ENCODE measurements at places on chromosomes 13 and 19.

DNA sequence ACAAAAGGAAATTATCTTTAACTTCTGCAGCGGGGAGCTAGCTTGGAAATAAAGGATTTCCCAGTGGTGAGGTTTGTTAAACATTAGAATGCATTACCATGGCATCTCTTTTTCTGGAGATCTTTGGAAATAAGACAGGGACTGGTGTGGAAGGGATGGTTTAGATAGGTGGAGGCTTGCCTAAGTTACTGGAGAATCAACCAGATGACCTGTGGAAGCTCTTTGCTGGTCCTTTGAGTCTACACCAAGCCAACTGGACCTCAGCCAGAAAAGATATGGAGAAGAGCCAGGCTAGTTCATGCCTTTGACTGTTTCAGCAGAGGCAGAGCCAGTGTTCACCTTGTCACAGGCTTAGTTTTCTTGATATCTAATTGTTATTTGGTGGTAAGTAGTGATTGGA lies 134.7 kb downstream of the KCNRG start:
- no peak for DNase-seq

DNA sequence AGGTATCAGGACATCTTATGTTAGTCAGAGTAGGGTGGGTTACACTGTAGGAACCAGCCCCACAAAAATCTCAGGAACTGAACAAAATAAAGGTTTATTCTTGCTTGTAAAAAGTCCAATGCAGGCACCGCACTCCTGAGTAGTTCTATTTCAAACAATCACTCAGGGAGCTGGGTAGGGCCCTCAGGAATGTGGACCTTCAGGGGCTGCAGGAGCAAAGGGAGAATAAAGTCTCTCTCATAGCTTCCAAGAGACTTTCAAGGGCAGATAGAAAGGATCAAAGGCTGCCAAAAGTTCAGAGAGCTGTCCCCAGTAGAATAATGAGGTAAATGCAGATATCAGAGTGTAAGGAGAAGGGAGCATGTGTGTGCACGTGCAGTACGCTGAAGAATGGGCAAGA lies 49.4 kb downstream of the RUBCNL start:
- no peak for DNase-seq

GRCh38 chr13:97385854-97386253 lies 48.1 kb upstream of the RAP2A start:
- DNase-seq, result no peak

DNA sequence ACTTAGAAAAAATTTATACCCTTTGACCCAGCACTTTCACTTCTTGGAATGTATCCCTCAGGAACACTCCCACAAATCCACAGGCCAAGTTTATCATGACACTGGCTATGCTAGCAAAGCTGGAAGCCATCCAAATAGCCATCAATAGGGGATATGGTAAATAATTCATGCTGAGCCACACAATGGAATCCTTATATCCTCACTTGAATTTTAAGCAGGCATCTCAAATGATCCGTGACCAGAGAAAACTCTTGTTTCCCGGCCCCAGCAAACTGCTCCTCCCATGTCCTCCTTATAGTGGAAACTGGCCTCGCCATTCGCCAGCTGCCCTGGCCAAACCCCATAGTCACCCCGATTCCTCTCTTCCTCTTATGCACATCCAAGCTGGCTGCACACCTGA lies 37.6 kb downstream of the GRIK5 start:
- no peak for DNase-seq

GRCh38 chr13:39767791-39768517 lies 112.5 kb downstream of the COG6 start:
- no peak for DNase-seq

DNA sequence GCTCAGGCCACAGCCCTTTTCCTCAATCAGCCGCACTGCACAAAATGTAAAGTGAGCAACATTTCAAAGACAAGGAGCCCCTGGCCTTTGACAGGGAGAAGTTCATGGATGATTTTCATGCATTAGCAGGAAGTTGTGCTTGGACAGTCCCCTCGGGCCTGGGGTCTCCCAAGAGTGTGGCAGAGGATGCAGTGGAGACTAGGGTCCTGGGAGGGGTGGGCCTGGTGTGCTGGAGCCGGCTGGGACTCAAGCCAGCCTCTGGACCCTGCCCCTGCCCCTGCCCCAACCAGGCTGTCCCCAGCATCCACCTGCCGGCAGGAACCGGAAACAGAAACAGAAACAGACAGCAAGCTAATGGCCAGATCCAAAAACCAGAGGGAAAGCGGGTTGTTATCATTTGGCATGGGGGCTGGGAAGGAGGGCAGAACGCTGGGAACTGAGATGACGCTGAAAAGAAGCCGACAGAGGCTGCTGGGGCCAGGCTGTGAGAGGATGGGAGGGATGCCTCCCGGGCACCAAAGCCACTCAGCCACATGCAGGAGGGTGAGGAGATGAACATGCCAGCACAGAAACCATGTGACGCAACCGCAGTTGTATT lies 2.3 kb downstream of the GAS6 start:
- no peak for DNase-seq

- DNase-seq, result no peak
These were observed 529.4 kb downstream of the PCDH17 start for GRCh38 chr13:58160980-58161379.

- no peak for DNase-seq
These were observed 180.9 kb downstream of the PCCA start for GRCh38 chr13:100269837-100270236.

GRCh38 chr19:42468273-42468796 lies 25.6 kb upstream of the CXCL17 start:
- DNase-seq, result no peak
